ENCODE measurements at places on chromosomes 7 and 10.

DNA sequence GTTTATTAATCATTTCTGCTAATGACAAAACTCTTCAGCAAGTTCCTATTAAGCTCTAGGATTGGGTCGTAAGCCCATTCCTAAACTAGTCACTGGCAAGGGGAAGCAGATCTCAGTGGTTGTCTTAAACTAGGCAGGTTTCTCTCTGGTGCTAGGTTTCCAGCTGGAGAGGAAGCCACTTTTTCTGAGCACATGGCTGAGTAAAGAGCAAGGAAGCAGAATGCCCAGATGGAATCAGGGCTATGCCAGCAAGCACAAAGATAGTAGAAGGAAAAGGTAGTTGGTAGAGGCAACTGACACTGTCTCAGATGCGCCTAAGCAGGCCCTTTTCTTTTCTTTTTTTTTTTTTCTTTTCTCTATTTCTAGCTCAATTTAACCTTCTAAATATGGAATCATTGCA is 224.9 kb downstream of the EXOC4 start:
- DNase-seq, result peak; percentile 26

DNA sequence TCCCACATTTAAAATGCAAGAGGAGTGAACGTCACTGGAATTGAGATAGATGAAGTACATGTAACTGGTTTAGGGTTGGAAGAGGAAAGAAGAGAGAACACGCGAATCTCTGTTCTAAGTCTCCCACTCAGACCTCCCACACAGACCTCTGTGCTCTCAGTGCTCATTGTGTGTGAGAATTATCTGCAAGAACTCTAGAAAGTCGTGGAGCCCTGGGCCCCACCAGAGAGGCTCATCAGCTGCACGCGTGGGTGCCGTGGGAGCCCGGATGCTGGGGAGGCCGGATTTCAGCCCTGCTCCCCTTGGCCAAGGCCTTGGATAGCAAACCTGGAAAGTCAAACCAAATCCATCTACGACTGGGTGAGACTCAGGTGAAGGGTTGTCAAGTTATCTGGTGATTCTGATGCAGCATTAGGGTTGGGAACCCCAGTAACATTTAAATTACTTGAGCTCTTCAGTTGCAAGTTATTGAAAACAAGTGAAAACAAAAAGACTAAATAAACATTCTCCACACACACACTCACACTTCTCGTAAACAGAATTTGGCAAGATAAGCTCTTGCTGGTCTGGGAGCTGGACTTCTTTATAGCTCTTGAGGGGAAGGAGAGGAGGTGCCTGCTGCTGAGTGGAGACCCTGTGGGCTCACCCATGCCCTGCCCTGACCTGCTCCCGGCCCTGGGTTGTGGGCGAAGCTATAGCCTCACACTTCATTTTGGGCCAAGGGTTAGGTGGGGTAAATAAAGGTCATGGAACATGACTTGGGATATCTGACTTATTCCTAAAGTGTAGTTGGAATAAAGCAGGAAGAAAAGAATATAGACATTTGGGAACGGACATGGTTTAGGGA is 250.3 kb downstream of the ADARB2 start:
- no peak for DNase-seq

DNA sequence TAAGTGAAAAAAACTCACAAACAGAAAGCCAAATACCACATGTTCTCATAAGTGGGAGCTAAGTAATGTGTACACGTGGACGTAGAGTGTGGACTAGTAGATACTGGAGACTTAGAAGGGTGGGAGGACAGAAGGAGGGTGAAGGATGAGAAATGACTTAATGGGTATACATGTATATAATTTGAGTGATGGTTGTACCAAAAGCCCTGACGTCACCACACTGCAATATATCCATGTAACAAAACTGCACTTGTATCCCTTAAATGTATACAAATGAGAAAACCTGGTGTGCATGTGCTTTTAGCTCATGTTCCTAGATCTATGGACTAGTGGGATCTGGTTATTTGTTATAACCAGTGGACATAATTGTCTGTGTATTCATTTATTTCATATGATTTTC is 48.5 kb upstream of the FGL2 start:
- no peak for DNase-seq

DNA sequence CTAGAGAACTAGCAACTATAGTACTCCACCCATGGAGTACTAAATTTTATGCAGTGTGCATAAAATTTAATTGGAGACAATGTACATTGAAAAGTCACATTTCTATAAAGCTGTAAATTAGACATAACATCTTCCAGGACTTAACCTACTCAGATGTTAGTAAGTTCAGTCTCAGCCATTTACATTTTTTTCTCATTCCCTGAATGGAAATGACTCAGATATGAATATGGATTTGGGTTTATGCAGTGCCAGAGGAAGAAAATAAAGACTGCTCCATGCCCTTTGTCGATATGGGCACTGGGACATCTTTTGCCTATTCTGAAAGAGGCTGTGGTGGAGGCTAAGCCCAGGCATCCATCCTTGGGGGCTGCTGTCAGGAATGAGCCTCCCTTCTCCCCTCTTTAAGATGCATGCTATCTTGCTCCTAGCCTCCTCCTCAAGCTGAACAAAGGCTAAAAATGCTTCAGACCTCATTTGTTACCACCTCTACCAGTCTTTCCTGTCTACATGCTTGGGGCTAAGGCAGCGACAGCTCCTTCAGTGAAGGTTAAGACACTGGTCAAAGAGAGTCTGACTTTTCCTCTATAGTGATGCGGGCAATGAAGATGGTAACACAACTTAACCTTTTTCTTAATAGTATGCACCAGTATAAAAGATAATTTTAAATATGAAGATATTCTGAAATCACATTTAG is 486.8 kb upstream of the ANKRD30A start:
- no peak for DNase-seq

- no peak for DNase-seq
Observed at GRCh38 chr10:75770626-75771081, 339.2 kb downstream of the LRMDA start.

- no peak for DNase-seq
Observed at GRCh38 chr7:32243687-32244290, 173.6 kb upstream of the PDE1C start.

- DNase-seq, result no peak
Observed at GRCh38 chr7:140143997-140144396, 32.8 kb downstream of the KDM7A start.

DNA sequence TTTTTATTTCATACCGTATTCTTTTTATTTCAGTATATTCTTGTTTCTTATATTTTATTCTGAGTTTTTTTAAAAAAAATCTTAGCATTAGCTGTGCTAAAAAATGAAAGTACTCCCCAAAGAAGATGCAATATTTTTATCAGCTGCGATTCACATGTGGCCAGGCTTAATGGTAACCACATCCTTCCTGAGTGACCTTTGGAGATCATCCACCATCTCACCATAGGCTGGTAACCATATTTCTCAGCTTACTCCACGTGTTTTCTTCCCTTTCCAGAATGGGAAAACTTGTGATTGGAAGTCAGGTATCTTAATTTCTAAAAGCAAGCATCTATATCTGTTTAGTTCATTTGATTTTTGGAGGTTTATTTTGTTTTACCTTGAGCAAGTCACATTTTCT is 18.8 kb upstream of the LIPM start:
- no peak for DNase-seq

GRCh38 chr7:1709900-1710299 is 39.8 kb downstream of the ELFN1 start:
- DNase-seq, result peak; percentile 22

GRCh38 chr7:54678763-54679489 is 80.1 kb downstream of the SEC61G start:
- no peak for DNase-seq

GRCh38 chr10:103175580-103176285 is 17.3 kb downstream of the NT5C2 start:
- no peak for DNase-seq

- DNase-seq, result no peak
Observed at GRCh38 chr7:43698460-43699255, 30.7 kb downstream of the COA1 start.

- peak; percentile 1 for DNase-seq
Observed at GRCh38 chr10:11036424-11037011, 18.8 kb downstream of the CELF2 start.

- peak; percentile 29 for DNase-seq
Observed at GRCh38 chr10:97922022-97922758, 72.5 kb downstream of the GOLGA7B start.

GRCh38 chr10:35400595-35401268 is 64.4 kb downstream of the CCNY start:
- DNase-seq, result no peak

GRCh38 chr7:98930921-98931320 is 52.6 kb downstream of the TRRAP start:
- DNase-seq, result no peak

GRCh38 chr7:13188236-13188805 is 500.9 kb downstream of the ARL4A start:
- DNase-seq, result peak; percentile 49

DNA sequence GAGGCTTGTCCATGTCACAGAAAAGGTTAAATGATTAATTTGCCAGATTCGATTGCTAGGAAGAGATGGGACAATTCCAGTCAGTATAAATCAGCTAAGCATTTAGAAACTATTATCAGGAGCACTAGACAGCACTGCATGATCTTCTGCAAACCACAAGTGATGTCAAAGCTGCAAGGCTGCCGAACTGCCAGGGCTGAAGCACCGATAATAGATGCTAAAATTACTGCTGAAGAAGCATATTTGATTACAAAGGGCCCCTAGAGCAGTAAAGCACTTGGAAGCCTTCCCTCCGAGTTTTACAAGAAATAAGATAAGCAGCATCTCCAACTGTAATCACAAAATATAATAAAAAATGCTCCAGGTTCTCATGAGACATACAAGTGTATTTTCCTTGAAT is 40.6 kb downstream of the RNLS start:
- no peak for DNase-seq

- DNase-seq, result no peak
Observed at GRCh38 chr7:29457565-29458011, 106.0 kb upstream of the PRR15 start.

GRCh38 chr10:43855667-43856210 is 207.1 kb upstream of the ZNF32 start:
- no peak for DNase-seq

- no peak for DNase-seq
Observed at GRCh38 chr10:51894771-51895578, 195.6 kb upstream of the CSTF2T start.

DNA sequence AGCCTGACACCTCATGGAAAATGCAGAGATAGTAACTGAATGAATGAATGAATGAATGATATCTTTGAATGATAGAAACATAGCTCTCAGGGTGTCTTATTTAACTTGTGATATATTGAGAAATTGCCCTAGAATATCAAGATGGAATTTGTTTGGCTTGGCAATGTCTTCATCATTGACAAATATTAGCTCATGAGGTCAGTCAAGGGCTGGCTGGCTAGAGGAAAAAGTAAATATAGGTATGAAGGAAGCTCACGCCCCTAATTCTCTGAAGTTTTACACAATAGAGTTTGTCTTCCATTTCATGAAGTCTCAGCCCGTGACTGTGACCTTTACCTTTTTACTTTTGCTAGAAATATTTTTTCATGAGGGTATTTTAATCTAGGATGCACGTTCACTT is 305.2 kb downstream of the ADARB2 start:
- no peak for DNase-seq

- peak; percentile 40 for DNase-seq
Observed at GRCh38 chr7:101126651-101127459, at the start of gene SERPINE1. TSS of gene SERPINE1 (plus strand) at chr7:101127104. CDS start at chr7:101128394, 1,290 bp downstream.

GRCh38 chr10:108862676-108863350 is 1060.5 kb downstream of the XPNPEP1 start:
- no peak for DNase-seq

DNA sequence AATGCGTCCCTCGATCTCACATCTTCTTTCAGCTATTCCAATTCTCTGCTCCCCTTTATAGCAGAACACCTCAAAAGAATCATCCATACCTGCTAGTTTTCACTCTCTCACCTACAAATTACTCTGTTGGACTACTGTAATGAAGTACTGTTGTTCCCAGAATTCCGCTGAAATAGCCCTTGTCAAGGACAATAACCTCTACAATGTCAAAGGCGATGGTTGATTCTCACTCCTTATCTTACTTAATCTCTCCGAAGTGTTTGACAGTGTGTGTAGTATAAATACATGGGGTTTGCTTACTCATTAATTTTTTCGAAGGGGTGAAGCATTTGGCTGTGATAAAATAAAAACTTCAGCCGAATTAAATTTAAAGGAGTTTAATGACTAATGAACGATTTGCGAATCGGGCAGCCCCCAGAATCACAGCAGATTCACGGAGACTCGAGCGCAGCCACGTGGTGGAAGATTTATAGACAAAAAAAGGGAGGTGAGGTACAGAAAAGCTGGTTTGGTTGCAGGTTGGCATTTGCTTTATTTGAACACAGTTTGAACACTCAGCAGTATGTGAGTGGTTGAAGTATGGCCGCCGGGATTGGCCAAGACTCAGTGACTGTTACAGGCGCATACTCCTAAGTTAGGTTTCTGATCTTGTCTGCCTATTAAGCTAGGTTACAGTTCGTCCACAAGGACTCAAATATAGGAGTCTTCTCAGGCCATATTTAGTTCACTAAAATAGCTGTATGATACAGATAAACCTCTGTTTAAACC is 29.8 kb downstream of the SYPL1 start:
- DNase-seq, result no peak

DNA sequence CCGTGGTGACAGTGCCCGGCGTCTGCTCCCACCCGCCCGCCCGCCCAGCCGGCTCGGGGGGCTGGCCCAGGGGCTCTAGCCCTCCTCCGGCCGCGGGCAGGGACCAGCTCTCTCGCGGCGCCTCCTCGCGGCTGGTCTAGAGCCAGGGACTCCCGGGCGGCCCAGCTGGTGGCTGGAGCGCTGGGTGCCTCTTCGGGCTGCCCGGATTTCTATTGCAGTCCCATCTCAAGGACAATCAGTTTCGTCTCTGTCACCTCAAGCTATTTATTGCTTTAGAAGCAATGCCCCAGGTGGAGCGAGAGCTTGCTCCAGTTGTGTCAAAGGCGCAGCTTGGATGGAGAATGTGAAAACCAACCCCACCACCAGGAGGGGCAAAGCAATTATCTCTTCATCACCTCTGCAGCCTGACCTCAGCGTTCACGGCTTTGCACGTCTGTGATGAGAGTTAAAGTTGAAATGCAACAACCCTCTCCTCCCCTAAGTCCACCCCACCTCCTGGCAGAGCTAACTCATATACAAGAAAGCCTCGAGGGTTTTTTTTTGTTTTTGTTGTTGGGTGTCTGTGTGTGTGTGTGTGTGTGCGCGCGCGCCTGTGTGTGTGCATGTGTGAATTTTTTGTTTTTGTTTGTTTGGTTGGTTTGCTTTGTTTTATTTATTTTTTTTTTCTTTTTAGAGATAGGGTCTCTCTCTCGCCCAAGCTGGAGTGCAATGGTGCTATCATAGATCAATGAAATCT is at the start of gene ITGA8:
Gene ITGA8 (minus strand): TSS at position 24 of the 736 bp plus-strand sequence. CDS start 151 bp downstream, outside the sequence.
- DNase-seq, result no peak

GRCh38 chr7:50309721-50310120 is 5.2 kb downstream of the IKZF1 start:
- DNase-seq, result no peak
